ENCODE measurements at places on chromosomes 16 and 17.

DNA sequence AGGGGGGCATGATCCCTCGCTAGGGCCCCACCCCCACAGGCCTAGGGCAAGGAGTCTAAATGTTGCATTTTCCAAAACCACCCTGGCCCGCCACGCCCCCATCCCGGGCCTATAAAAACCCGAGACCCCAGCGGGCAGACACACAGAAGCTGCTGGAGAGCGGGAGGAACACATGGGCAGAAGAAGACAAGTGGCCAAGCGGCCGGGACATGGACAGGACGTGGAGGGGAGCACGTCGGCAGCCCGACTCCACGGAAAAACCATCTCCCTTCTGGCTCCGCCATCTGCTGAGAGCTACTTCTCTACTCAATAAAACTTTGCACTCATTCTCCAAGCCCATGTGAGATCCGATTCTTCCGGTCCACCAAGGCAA, 34.1 kb upstream of the ENPP7 start:
- DNase-seq: no peak

DNA sequence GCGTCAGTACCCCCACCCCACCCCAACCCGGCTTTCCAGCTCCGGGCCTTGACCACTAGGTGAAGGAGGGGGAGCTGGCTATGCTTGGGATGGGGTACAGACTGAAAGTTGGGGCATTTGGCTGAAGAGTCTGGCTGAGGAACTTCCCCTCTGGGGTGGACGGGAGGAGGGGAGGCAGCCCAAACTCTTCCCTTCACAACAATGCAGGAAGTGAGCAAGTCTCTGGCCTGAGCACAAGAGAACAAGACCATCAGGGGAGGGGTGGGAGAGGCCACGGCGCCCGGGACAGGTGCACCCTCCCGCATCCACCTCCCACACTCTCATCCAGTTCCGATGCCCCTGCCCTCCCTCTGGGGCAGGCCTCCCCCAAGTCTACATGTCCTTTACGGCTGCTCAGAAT, 5.6 kb downstream of the USH1G start:
- DNase-seq: no peak

DNA sequence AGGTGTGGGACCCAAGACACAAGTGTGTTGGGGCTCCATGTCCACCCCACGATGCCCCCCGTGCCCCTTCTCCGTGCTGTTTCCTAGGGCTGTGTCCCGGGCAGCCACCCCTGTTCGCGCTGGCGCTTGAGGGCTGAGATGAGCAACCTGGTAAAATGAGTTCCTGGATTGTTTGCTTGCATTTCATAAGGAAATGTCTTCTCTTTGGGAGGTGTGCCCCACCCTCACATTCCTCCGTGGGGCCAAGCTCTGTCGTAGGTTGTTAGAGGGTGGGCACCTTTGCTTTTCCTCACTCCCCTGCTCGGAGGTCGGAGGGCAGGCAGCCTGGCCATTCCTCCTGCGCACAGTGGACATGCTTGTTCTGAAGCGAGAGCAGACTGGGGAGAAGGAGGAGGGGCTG, 171.3 kb upstream of the CHMP6 start:
- DNase-seq: no peak

DNA sequence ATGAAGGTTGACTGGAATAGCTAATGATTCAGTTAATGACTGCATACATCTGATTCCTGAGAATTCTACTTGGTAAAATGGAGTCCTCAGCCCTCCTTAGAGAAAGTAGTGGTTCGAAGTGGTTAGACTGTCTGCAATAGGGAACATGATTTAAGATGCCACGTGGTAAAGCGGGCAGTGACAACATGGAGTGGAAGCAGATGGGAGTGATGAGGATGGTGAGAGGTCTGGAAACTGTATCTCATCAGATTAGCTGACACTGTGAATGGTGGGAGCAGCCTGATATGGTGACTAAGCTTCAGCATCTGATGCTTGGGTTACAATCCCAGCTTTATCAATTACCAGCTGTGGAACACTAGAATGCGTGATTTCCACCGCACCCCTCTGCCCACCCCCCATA, 8.4 kb downstream of the CDH11 start:
- no peak for DNase-seq

GRCh38 chr17:9202532-9202931, 181.2 kb downstream of the NTN1 start:
- DNase-seq: no peak

DNA sequence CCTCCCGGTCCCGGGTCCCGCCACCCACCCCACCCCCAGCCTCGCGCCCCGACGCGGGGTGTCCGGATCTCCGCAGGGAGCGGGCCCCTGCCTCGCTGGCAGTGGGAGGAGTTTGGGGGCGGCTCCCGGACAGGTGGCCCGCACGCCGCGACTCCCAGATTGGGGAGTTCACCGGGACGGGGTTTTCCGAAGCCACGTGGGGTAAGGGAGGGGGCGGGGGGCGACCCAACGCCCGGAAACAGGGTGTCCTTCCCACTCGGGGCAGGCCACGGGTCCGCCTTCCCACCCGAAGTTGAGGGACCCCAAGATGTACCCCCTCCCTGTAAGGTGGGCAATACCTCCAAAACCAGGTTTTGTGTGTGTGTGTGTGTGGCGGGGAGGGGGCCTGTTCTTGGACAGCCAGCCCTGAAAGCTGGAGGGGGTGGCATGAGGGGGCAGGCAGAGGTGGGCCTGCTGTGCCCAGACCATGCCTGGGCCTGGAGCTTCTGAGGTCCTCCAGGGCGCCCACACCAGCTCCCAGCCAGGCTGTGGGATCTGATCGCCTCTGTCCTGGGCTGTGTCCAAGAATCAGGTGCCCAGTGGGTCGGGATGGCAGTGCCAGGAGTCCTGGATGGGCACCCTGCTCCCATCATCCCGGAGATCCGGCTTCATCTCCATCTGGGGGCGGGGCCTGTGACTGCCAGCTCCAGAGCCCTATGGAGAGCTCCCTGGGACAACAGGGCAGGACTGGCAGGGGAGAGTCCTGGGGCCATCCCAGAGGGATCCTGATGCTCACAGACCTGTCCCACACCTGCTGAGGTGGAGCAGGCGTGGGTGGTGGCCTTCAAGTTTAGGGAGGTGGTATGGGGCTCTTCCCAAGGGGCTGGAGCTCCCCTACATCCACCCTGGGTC, 767 bp downstream of the SYNGR2 start:
- peak; percentile 61 for DNase-seq

GRCh38 chr17:65895969-65896368, 296.0 kb downstream of the CEP112 start:
- no peak for DNase-seq

GRCh38 chr17:68231541-68231940, 16.3 kb upstream of the AMZ2 start:
- DNase-seq: no peak

DNA sequence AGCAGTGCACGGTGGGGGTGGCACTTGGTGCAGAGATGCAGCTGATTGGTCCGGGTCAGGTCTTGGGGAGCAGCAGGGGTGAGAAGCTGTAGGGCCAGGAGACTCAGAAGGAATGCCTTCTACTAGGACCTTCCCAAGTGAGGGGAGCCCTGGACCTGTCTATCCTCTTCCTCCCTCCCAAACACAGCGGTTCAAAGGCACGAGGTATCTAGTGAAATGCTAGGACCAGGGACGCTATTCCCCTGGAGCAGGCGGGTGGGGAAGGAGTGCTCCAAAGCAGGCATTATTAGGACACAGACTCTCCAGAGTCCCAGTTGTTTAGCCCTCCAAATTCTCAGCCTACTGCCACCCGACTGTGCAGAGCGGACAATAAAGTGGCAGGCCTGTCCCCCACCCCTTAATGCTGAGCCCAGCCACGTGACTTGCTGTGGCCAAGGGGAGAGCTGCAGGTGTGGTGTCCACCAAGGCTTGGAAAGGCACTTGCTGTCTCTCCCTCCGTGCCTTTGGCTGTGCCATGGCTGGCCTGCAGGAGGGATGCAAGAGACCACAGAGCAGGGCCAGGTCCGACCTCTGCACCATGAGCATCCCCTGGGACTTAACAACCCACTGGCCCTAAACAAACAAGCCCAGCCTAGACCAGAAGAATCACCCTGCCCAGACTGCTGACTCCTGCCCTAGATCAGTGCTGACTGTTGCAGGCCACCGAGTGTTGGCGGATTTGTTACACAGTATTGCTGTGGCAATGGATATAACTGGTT, 97.2 kb downstream of the TBC1D16 start:
- DNase-seq: no peak

GRCh38 chr17:2192367-2193057, 111.1 kb downstream of the SMG6 start:
- peak; percentile 49 for DNase-seq

DNA sequence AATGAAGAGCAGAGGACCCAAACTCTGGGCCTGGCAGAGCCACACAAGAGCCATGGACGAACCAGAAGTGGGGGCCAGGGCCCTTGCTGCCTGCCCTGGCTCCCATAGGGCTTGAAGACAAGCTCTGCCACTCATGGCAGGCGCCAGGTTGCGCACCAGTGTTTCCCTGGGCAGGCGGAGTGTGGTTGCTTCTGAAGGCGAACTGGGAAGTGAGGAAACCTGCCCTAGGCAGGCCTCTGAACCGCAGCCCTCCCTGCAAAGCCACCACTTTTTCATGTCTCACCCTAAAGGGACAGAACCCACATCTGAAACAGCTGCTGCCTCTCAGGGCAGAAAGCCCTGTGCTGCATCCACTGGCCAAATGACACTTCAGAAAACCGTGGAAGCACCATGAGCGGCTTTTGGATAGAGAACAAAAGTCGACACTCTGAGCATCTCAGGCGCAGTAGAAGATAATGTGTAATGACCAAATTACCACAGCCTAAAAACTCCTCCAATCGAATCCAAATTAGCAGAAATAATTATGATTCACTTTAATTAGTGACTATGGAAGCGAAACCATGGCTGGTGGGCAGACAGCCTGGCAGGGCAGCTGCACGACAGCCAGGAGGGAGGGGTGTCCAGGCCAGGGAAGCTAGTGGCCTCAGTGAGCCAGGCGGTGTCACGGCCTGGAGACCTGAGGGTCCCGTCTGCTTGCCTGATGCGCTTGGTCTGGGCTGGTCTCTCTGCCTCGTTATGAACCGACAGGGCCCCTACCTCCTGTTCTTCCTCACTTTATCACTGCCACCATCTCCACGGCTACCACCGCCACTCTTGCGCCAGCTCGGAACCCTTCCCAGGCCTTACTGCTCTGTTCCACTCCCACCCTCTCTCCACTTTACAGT, 59.1 kb downstream of the PRMT7 start:
- no peak for DNase-seq

- no peak for DNase-seq
Observed at GRCh38 chr16:24552705-24553246, 13.4 kb downstream of the RBBP6 start.

GRCh38 chr16:2425008-2425518, 4.2 kb upstream of the CCNF start:
- DNase-seq: no peak

DNA sequence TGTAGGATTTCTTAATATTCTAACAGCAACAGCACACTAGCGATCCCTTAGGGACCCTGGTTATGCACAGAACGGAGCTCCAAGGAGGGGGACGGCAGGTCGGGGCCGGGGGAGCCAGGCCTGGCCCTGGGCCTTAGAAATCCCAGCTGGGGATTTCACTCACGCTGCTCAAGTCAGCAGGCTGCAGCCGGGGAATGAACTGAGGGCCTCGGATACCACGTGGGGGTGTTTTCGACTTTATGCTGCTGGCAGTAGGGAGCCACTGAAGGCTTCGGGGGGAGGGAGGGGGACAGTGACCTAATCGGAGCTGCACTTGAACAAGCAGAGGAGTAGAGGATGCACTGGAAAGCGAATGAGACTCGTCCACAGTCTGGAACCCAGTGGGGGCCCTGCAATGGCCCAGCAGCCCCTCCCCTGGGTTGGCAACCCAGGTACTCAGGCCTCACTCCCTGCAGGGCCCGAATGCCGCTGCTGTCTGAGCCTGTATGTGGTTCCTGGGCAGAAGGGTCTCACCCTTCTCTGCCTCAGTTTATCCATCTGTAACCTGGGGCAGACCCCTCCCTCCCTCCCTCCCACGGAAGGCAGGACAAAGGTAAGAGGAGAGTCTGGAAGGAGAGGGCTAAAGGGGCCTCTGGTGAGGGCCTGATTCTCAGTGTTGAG, 53.7 kb downstream of the RPH3AL start:
- no peak for DNase-seq

- no peak for DNase-seq
Observed at GRCh38 chr17:63954402-63955063, 18.2 kb downstream of the SCN4A start.

GRCh38 chr16:6732166-6732565, 600.5 kb upstream of the RBFOX1 start:
- DNase-seq: no peak

DNA sequence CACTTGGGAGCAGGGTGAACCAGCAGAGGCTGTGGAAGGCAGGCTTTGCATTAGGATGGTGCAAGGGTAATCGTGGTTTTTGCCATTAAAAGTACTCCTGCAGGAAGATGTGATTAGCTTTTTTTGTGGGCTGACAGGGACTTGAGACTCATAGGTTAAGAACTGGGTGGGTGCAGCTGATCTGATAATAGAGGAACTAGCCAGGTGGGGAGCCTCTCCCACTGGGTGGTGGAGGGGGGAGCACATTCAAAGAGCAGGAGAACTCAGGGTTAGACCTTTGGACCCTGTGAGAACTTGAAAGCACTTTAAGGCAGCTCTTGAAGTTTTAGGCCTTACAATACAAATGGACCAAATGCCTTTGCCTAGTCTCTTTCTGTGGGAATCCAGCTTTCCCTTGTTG, 32.4 kb downstream of the CCL4 start:
- no peak for DNase-seq

GRCh38 chr17:70276906-70277305, 107.6 kb downstream of the KCNJ2 start:
- DNase-seq: no peak

GRCh38 chr16:14286368-14287230, 215.5 kb downstream of the MRTFB start:
- DNase-seq: no peak

DNA sequence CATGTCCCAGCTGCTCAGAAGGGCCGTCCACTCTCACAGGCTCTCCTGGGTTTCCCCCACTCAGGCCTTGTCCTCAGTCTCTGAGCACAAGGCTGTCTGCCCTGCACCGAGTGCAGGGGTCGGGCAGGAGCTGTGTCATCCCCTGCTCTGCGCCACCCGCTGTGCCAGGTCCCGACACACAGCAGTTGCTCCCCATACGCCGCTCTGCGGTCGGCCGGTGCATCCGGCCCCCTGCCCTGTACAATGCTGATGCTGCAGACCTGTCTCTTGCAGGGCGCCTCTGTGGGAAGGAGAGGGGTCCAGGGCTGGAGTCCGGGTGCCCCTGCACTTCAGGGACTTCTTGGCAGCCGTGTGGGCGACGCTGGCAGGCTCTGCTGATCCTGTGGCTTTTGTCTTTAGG, 6.1 kb downstream of the TSC2 start:
- no peak for DNase-seq

- DNase-seq: no peak
Observed at GRCh38 chr17:82050761-82051641, 610 bp downstream of the RFNG start.
